NCI-H524 treated with DMSO at 0.1 percent for 48 hours (cell line): ENCODE measurements at places on chromosomes 4 and X.

DNA sequence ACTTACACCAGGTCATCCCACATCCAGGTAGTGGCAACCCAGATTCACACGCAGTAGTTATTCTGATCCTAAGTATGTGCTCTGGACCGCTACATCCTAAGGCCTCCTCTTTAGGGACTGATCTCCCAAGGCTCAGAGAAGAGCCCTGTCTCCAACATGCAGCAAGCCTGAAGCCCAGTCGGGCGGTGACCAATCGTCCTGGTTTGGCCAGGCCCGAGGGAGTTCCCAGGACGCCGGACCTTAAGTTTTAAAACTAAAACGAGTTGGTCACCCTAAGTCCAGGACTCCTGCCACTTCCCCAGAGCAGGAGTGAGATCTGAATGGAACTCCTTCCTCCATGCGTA, 385 bp downstream of the LYAR start:
- no peak for DNase-seq

DNA sequence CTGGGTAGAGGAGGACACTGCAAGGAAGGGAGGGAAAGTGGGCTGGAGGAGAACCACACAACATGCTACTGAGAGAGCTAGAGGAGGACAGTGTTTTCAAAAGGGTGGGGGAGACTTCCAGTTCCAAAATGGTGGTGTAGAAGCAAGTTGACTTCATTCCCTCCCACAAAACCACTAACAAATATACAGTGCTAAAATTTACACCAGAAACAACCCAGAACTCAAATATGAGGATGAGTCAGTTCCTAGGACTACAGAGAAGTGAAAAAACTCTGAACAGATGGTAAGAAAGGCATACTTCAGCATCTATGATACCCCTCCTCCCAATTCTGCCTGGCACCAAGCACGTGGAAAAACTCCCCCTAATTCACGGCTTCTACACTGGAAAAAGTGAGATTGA, 9.8 kb downstream of the AADAT start:
- DNase-seq = no peak

DNA sequence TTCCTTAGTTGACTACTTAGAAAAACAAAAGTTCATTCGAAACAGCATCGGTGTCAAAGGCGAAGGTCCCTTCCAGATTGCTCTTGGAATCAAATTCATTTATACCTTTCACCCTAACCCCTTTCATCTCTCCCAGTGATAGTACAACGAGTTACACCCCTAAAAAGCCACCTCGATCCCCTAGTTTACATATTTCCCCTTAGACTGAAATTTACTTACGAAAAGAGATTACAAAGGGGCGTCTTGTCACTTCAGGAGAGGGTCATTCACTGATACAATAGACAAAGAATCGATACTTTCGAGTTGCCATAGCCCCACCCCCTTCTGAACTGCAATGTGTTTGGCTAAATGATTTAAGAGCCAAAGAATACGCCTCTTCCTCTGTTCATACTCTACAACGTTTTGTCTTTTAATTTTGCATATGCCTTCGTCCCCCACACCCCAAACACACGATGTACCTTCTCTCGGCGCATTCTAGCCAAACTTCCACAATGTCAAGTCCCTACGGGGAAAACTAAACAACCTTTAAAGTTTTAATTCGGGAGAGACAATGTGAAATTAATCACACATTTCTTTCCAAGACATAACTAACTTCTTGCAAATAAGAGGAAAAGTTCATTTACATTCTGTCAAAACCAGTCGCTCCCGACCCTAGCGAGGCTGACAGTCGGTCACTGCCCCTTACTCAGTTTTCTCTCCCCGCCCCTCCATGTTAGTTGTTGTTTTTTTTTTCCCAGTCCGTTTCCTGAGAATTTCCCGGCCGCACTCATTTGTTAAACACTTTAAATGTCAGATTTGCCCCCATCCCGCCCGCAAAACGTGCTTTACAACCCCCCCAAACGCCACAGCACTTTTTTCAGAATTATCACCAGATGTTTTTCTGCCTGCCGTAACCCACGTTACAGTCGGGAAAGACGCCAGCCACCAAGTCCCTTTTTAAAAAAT, 88.6 kb downstream of the HPRT1 start:
- DNase-seq = no peak

GRCh38 chr4:158912806-158913205, 144.0 kb downstream of the FNIP2 start:
- no peak for DNase-seq

DNA sequence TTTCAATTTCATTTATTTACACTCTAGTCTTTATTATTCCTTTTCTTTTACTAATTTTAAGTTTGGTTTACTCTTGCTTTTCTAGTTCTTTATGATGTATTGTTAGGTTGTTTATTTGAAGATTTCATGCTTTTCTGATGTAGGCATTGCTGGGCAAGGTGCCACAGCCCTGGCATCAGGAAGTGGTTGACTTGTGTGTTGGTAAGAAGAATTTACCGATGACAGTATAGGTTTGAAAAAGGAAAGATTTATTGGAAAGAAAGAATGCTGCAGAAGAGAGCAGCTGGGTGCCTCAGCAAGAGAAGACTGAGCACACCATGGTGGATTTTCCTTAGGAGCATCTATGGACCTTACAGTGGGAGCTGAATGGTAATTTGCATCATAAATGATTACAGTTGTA, 153.2 kb downstream of the KLF8 start:
- DNase-seq = no peak

- no peak for DNase-seq
Observed at GRCh38 chrX:39043838-39044550, 242.7 kb downstream of the MID1IP1 start.

DNA sequence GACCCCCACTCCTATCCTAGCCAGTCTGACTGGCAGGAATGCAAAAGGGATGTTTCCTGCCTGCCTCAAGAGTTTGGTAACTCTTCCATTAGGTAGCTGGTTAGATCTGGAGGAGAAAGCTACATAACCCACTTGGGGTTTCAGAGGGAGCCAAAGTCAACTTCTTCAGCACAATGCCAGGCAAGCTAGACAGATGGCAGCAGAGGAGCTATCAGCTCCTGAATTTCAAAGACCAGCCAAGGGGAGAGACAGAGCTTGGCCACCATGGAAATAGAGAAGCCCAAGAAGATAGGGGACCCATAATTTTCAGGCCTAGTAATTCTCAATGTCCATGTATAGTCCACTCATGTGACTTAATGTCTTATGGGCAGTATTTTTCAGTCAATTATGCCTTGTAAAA, 56.4 kb downstream of the PGRMC1 start:
- no peak for DNase-seq

DNA sequence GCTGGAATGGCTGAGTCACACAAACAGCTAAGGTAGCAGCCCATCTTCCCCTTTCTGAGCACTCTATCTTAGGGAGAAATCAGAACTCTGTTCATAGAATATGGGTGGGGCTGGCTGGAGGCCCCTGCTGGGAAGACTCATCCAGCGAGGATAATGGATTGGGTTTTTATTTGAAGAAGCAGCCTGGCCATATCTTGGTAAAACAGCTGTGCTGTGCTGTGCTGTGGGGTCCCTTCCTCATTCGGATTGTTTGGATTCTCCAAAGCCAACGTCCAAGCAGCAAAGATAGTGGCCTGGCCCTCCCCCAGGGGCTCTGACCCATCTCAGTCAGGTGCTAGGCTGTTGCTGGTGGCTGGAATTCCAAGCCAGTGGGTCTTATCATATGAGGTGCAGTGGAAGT, 63.8 kb downstream of the ZNF718 start:
- no peak for DNase-seq

DNA sequence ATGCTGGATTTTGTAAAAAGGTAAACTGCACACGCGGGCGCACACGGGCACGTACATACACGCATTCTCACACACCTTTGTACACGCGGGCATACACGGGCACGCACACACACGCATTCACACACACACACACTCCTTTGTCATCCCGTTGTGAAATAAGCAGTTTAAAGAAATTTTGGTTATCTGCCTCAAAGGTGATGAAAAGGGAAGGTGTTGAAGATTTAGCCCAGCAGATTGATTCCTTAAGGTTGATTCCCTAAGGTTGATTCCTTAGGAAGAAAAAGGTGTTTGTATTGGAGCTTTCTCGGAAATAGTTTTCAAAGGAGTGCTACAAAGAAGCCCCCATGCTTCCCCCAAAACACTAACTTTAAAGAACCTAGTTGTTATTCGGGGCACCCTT, 693 bp downstream of the ATP10D start:
- no peak for DNase-seq

DNA sequence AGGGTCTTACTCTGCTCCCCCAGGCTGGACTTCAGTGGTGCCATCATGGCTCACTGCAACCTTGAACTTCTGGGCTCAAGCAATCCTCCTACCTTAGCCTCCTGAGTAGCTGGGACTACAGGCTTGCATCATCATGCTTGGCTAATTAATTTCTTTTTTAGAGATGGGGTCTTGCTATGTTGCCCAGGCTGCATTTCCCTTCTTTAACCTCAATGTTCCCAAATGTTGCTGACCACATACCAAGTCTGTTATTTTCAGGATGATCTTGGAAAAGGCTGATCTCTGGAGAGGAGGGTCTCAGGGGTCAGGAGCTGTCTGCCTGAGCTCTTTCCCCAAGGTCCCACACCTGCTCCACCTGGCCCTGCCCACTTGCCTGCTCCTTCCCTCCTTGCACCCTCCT, 13.0 kb downstream of the CACNA1F start:
- no peak for DNase-seq

- DNase-seq = no peak
Observed at GRCh38 chr4:10003666-10004065, 17.6 kb downstream of the SLC2A9 start.

DNA sequence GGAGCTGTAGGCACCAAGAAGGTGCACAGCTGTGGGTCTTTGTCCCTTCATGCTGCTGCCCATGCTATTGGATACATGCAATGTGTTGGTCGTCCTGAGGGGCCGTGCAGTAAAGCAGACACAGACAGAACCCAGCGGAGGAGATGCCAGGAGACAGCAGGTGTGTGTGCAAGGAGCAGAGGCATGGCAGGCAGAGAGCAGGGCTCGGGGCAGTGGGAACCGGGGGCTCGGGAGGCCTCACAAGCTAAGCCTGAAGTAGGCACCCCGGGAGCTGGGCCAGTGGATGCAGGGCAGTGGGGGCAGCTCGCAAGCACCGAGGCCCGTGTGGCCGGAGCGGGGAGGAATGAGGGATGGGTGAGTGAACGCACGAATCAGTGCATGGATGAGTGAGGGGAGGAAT, 13.2 kb downstream of the HTRA3 start:
- no peak for DNase-seq

DNA sequence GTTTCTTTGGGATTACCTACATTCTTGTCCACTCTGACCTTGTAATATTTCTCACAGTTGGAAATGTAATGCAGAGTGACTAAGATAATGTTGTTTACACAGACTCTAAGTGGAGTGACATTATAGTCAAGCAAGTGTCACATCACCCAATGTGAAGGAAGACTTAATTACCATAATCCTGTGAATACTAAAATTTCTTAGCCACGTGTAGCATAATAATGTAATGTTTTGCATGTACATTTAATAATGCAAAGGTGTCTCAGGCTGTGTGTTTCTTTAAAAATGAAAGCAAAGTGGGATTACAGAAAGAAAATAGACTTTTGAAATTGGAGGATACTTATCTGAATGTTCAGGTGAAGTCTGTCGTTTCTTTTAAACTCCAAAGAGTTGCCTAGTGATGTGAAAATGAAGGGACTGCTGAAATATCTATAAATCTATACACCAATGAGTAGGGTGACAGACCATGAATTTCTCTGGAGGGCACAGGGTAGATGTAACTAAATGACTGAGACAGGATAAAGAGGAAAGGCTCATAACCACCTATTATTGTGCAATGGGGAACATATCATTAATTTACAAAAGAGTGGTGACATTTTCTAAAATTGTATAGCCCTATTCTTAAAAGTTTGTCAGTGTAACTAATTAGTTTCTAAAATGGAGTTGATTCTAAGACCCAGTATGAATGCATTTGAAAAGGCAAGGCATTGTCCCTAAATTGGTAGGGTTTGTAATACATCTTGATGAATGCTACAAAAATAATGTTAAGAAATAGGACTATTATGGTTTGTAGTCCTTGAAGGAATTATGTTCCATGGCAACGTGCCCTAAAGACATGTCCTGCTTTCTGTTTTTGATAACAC, 235.7 kb downstream of the DACH2 start:
- DNase-seq = no peak

DNA sequence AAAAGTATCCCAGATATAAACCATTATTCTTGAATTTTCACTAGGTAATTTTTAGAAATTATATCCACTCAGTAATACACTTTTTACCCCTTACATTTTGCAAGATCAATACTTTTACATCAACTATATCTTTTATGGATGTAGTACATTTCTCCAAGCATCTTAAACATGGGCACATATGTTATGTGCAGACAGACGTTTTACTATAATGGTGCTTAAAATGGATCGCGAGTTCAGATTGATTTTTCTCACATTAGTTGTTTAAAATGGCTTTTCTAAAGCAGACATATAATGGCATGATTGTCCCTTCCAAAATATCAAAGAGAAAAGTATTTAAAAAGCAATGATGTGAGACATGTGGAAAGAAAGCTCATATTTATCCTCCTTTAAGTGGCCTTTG, 786.1 kb downstream of the PDHA2 start:
- no peak for DNase-seq
